ENCODE measurements at places on chromosomes 3 and 15.

DNA sequence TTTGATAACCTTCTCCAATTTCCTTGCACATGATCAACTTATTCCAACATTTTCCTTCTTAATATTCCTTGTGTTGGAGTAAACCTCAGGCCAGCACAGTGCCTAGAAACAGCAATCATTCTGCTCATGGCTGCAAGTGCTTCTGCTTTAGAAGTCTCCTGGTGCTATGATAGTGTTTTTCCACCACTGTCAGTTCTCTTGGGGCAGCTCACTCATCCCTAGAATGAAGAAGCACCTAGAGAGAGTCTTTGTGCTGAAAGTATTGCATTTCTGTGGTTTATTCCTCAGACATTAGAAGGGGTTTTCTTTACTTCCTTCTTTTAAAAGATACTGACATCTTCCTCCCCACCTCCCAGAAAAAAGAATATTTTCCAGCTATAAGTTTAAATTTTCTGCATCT lies 183.5 kb downstream of the RYR3 start:
- DNase-seq = no peak

GRCh38 chr15:44308889-44309288 lies 20.4 kb downstream of the GOLM2 start:
- no peak for DNase-seq

DNA sequence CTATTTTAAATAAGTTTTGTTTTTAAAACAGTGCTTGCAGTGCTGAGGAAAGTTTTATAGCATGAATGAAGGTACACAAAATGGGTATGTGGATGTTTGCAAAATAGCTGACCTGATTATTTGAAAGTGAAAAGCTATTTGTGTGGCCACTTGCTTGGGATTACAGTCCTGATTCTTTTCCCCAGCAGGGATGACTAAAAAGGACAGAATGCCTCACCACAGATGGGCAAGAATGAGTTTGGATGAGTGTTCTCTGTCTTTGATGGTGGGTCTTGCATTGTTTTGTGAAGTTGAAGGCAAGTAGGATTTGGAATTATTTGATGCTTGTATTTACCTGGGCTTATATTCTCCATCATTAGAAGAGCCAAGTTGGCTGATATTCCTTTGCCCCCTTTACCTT lies 48.8 kb upstream of the MEIS2 start:
- no peak for DNase-seq

GRCh38 chr3:12302564-12302963 lies 13.7 kb downstream of the PPARG start:
- no peak for DNase-seq

DNA sequence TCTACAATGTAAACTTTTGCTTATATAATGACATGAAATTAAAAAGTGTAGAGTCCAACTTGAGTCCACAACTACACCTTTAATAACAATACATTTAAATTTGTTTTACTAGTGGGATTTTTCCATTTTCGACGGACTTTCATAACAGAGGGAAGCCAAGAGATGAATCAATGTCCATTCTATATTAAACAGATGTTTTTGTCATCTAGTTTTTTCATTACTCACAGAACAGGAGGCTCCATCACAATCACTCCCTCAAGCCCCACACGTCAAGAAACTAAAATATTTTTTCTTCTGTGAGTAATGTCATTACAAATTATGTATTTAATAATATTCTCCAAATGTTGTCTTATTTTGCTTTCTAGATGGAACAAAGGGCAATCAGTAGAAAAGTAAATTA lies 932.9 kb downstream of the ROBO1 start:
- DNase-seq = no peak

- DNase-seq = no peak
Measured at GRCh38 chr15:66698318-66698961, 3.6 kb upstream of the SMAD6 start.

DNA sequence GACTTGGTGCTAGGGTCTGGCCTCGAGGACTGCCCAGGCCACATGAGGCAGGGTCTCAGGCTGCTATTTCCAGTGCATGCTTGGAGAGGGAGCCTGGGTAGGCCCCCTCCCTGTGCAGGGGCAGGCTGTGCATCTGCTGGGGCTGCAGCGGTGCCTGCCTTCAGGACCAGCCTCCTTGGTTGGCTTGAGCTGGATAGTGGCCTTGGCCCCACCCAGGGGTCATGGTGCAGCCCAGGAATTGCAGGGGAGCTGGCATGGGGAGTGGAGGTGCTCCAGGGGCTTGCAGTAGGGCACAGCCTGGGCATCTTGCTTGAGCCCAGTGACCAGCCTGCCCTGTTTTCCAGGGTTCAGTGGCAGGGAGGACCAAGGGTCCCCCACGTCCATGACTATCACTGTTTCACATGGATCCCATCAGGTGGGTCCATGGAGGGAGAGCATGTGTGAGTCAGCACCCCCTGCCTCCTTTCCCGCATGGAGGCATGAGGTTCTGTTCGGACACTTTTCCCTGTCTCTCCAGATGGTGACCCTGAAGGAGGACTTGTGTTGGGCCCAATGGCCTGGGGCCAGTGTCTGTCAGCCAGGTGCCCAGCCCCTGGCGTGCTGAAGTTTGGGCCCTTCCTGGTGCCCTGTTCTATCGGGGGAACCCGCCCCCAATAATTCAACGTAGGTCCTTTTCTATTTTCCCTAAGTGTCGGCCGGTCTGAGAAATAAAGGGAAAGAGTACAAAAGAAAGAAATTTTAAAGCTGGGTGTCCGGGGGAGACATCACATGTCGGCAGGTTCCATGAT lies 218.6 kb downstream of the SNRPN start:
- DNase-seq = no peak

- no peak for DNase-seq
Measured at GRCh38 chr15:26049900-26050657, 187.0 kb upstream of the ATP10A start.

DNA sequence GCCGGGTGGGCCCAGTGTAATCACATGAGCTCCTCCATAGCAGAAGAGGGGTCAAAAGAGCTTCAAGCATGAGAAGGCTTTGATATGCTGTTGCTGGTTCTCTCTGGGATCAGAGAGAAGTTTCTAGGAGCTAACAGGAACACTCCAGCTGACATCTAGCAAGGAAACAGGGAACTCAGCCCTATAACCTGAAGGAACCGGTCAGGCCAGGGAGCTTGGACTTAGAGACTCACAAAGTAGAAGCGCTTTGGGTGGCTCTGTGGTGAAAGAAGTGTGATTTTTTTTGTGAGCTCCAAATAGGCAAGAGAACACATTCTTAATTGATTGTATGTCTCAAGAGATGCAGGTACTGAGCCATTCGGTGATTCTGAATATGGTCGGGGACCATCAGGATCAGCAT lies 26.2 kb upstream of the EPHB1 start:
- DNase-seq = no peak

DNA sequence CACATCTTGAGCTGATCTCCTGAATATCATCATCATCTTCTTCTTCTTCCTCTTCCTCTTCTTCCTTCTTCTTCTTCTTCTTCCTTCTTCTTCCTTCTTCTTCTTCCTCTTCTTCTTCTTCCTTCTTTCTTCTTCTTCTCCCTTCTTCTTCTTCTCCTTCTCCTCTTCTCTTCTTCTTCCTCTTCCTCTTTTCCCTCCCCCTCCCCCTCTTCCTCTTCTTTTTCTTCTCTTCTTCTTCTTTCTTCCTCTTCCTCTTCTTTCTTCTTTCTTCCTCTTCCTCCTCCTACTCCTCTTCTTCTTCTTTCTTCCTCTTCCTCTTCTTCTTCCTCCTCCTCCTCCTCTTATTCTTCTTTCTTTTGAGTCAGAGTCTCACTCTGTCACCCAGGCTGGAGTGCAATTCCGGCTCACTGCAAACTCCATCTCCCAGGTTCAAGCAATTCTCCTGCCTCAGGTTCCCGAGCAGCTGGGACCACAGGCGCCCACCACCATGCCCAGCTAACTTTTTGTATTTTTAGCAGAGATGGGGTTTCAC lies 197.9 kb upstream of the NANOGP8 start:
- no peak for DNase-seq

DNA sequence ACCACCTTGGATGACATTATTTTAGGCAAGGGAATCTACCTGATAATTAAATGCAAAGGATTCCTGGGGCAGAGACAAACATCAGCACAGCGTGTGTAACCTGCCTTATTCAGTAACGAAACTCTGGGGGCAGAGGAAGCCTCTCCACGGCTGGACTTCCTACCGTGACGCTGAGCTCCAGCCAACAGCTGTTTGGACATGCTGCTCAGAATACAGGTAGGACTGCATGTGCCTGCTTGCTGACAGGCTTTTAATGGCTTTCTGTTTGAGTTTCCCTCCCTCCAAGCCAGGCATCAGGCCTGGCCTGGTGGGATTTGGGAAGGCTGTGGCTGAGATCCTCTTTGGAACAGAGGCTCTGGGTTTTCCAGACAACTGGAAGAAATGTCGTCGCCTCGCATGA lies 150.6 kb downstream of the ADAMTS17 start:
- no peak for DNase-seq

DNA sequence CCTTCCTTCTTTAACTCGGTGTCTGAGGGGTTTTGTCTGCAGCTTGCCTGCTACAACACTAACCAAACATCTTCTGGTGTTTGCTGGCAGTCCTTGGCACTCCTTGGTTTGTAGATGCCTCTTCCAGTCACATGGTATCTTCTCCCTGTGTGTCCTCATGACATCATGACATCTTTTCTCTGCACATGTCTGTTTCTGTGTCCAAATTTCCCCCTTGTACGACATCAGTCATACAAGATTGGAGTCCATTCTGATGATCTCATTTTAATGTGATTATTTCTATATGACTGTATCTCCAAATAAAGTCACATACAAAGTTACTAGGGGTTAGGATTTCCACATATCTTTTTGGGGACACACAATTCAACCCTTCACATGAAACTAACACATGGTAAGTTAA lies 152.3 kb upstream of the LRRN1 start:
- DNase-seq = no peak

DNA sequence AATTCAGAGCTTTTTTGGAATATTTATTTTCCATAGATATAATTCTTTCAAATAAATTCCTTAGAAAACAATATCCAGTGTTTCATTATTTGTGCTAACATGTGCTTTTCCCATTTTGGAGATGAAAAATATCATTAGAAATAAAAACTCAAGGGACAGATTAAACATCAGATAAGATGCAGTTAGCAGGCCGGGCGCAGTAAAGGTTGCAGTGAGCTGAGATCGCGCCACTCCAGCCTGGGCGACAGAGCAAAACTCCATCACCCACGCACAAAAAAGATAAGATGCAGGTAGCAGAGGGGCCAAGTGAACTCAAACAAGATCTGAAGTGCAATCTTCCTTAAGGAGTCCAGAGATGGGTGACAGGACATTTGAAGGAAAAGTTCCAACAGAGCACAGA lies 48.0 kb downstream of the ZNF445 start:
- no peak for DNase-seq

- no peak for DNase-seq
Measured at GRCh38 chr15:51299187-51300015, 39.0 kb downstream of the CYP19A1 start.
